ENCODE measurements at places on chromosomes 7 and 10.

GRCh38 chr7:97021747-97022490 is 2.7 kb downstream of the DLX5 start:
- no peak for DNase-seq

GRCh38 chr7:50400114-50400513 is 50.0 kb downstream of the FIGNL1 start:
- no peak for DNase-seq

DNA sequence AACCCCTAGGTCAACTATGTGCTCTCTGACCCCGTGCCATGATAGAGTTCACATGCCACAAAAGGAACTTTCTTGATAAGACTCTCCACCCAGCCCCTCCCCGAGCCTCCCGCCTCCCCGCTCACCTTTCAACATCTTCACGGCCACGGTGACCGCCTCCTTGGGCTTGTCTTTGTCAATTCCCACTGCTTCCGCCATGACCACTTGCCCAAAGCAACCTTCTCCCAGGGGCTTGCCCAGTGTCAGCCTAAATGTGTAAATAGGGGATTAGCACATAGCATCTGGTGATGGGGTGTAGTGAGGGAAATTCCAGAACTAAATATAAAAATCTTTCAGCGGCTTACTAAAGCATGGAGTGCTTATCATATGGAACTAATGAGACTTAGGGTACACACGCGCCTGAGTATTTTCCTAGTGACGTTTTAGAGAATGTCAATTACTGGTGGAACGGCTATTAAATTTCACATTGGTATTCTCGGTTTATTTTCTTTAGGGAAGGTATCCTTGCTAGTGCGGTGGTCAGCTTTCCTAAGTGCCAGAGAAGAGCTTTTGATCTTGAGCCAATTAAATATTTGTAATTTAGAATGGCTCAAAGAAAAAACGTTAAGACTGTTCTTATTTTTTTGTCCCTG is 97.4 kb downstream of the FGFR2 start:
- DNase-seq = no peak

GRCh38 chr7:139772115-139772514 is 5.7 kb downstream of the HIPK2 start:
- DNase-seq = no peak

DNA sequence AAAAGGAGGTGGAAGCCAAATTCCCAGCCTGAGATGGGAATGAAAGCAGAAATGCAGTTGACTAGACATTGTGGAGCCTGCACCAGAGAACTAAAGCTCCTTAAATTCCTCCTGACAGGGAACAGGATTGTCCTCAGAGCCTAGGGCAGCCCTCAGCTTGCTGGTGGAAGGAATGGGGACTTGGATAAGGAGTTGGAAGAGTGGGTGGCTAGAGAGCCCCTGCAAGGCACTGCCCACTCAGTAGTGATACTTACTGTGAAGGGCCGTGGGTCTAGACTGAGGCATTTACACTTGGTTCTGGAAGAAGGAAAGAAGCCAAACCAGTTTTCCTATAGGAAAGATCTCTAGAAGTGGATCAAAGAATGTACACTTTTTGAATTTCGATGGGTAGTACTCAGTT is 117.6 kb downstream of the PLCE1 start:
- no peak for DNase-seq

DNA sequence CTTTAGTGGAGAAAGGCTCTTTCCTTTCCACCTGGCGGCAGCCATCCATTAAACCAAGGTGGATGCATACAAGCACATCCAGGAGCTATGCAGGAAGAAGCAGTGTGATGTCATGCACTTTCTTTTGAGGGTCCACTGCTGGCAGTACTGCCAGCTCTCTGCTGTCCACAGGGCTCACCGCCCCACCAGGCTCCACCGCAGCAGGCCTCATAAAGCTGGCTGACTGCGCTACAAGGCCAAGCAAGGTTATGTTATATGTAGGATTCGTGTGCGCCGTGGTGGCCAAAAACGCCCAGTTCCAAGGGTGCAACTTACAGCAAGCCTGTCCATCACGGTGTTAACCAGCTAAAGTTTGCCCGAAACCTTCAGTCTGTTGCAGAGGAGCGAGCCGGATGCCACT is 37.3 kb upstream of the TRUB1 start:
- DNase-seq = no peak

- DNase-seq = no peak
Measured at GRCh38 chr10:131269776-131270460, 41.6 kb downstream of the TCERG1L start.

DNA sequence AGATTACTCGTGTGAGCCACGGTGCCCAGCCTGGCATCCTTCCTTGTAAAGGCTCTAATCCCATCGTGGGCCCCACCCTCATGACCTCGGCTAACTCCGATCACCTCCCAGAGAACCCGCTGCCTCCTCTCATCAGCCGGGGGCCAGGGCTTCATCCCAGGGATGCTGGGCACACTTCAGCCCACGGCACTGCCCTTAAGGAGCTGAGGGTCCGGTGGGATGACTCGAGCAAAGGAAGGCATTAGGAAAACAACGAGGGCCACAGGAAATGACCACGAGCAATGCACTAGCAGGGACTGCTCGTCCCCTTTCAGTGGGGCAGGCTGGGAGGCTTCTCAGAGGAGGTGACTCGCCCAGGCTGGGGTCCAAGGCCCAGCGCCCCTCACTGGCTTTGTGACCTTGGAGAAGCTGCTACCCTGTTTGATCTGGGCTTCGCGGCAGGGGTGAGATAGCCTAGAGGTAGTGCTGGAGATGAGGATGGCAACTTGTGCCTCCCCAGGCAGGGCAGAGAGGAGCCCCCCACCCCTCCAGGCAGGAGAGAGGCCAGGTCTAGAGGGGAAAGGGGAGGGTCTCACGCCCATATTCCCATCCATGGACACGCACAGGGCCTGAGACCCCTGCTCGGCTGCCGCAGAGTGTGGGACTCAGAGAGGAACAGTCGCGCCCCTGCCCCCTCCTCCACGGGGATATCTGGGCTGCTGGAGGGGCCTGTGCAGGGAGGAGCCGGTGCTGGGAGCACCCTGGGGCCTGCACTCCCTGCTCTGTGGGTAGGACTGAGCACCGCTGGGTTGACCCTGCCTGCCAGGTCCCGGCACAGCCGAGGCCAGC is 26.8 kb downstream of the ELFN1 start:
- DNase-seq = no peak

DNA sequence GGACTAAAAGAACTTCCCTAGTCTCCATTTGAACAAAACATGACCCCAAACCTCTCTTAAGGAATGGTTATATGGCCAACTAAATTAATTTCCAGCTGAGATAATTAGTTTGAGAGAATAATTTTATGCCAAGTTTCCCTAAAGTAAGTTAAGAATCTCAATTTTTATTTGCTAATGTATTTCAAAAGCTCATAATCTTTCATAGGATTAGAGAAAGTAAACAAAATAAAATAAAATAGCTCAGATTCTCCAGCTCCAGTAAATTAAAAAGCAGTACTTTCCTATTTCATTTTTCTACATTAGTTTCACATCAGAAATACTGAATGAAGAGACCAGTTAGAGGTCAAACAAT is 44.4 kb downstream of the ENO4 start:
- DNase-seq = no peak

DNA sequence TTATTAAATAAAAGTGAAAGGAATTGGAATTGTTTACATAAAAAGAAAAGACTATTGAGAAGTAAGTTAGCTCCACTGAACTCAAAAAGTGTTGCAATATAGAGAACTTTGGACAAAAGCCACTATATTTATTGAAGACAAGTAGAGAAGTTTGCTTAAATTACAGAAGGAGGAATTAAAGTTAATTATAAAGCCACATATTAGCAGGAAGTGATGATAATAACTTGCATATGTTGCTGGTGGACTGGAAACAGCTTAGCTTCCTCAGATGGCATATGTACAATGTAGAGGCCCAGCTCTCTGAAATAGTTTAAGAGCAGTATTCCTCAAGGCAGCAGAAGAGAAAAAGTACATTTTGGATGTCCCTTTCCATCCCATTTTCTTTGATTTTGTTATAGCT is 400.7 kb downstream of the GATA3 start:
- no peak for DNase-seq

DNA sequence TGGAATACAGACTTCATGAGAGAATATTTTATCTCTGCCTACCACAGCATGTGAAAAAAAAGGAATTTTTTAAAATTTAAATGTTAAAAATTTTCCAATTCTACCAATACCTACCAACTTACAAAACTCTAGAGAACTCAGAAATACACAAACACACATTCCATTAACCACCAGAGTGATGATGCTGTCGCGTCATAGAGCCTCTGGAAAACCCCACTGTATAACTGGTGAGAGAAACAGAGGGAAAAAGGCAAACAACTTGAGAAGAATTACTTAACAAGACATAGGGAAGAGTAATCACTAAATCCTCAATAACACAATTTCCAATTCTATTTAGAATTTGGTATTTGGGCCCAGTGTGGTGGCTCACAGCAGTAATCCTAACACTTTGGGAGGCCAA is 6.2 kb upstream of the SPOCK2 start:
- DNase-seq = no peak

DNA sequence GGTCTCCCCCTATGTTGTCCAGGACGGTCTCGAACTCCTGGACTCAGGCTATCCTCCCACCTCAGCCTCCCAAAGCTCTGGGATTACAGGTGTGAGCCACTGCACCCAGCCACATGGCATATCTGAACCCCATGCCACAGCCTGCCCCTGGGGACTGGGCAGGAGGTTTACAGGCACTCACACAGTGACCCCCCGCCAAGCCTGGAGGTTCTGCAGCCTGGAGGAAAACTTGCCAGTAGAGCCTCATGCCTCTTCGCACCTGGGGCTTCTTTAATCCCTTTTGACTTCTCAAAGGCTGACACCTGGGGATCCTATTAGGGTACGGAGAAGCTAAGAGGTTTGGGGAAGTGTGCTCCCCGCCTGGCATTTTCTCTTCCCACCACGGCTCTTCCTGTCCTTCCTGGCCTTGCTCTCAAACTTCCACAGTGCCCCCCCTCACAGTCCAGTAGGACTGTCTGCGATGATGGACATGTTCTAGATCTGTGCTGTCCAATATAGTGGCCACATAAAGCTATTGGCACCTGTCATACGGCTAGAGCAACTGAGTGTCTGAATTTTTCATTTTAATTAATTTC is 11.4 kb upstream of the KCP start:
- no peak for DNase-seq

GRCh38 chr10:91409069-91409868 is 875 bp upstream of the HECTD2 start:
- peak; percentile 63 for DNase-seq

DNA sequence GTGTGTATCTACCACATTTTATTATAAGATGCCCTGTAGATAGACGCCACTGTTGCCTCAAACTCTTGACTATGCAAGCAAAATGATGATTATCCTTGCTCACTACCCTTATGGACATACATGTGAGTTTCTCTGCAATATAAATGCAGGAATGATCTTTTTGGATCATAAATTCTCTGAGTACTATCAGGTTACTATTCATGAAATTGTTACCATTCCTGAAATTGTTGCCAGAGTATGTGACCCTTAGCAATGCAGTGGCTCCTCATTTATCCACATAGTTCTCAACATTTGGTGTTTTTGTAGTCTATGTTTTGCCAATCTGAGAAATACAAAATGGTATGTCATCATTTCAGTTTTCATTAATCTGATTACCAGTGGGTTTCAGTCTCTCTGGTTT is 166.2 kb upstream of the FAM3C start:
- DNase-seq = no peak

GRCh38 chr10:132044803-132045202 is 20.9 kb upstream of the JAKMIP3 start:
- DNase-seq = no peak

GRCh38 chr7:91375378-91375777 is 111.1 kb downstream of the FZD1 start:
- DNase-seq = no peak

DNA sequence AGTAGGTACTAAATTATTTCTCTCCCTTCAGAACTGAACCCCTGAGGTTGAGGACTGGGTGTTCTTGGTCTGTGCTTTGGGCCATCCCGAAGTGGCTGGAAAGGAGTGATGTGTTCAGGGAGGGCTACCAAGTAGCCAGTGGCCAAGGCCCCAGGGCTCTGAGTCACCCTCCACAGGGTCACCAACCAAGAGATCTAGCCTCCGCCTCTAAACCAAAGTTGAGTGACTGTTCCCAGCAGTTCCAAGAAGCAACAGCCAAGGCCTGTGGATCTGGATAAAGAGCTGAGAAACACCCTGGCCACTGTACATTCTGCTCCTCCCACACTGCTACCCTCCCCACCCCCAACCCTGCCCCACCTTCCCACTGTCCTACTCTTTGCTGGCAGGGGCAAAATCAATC is 35.5 kb upstream of the KCNMA1 start:
- no peak for DNase-seq

- DNase-seq = no peak
Measured at GRCh38 chr7:54392935-54393334, 149.2 kb upstream of the VSTM2A start.

GRCh38 chr10:104332243-104333031 is 5.8 kb downstream of the ITPRIP start:
- DNase-seq = no peak

DNA sequence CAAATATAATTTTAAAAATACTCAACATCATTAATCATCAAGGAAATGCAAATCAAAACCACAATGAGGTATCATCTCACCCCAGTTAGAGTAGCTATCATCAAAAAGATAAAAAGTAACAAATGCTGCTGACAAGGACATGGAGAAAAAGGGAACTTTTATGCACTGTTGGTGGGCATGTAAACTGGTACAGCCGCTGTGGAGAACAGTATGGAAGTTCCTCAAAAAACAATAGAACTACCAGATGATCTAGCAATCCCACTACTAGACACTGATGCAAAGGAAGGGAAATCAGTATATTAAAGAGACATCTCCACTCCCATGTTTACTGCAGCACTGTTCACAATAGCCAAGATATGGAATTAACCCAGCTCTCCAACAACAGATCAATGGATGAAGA is 384.5 kb downstream of the PLXDC2 start:
- no peak for DNase-seq

GRCh38 chr10:102468683-102469082 is 17.3 kb upstream of the C10orf95 start:
- no peak for DNase-seq

DNA sequence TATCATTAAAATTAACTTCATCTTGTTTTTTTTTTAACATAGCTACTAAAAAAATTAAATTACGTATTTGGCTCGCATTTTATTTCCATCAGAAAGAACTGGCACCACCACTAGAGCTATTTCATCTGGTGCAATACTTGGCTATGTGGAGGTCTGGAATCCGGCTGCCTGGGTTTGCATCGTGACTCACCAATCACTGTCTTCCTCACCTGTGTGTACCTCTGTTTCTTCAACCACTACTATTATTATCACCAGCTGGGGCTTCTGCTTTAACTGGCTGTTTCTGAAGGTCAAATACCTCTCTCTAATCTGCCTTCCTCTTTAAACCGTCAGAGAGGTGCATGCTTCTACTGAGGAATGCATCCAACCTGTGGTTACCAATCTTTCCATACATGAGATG is 6.5 kb downstream of the WDR91 start:
- DNase-seq = no peak

- no peak for DNase-seq
Measured at GRCh38 chr10:124724279-124725027, 19.7 kb downstream of the FAM53B start.
